A549 (cell line): ENCODE measurements at places on chromosomes 2 and 18. TPM values are rescaled to one million over a fixed set of nuclear protein-coding genes. Genes with fewer than 3 reads are reported as not detected.
A peak's percentile ranks its signal among the peaks of the same experiment; 100 is the strongest.

DNA sequence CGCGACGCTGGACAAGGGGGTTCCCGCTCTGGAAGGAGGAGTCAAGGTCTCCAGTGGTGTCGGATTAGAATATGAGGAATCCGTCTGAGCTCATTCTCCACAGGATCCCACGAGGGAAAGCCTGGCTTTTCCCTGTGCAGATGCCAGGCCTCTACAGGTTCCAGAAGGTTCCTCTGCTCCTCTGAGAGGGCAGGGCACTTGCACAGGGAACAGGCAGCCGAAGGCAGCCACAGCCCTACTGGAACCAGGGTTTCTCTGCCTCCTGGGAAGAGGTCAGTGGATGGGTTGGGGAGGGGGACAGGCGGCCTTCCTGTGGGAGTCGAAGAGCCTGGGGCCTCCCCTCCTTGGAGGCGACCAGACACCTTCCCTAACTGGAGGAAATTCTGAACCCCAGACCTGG, 1.7 kb upstream of the AQP12A start:
- no peak for DNase-seq

DNA sequence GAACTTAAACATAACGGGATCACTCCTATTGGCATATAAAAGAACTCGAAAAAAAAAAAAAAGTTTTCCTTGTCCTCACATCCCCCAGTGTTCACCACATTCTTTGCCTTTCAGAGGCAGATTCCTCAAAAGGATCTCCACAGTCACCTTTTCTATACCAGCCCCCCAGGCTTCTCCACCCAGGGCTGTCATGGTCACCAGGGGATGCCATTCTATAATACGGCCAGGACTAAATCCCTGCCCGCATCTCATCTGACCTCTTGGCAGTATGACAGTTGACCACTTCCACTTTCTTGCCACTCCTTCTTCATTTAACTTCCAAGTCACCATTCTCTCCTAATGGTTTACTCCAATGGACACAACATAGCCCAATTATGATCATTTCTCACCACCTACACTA, 29.3 kb downstream of the SOS1 start:
- no peak for DNase-seq

Gene EPAS1
- 111 to 128 TPM (median 122 TPM) in 3 replicates for polyA plus RNA-seq

- no peak for DNase-seq
These were observed 456 bp downstream of the DOK1 start for GRCh38 chr2:74554820-74555531.

Gene CYP1B1
- polyA plus RNA-seq = 4.4 to 5.5 TPM (median 5.3 TPM) in 3 replicates

Gene G6PC2
- not detected in 3 replicates for polyA plus RNA-seq

Gene SLC4A3
- polyA plus RNA-seq = 2.2 to 3.6 TPM (median 3.1 TPM) in 3 replicates

- peak; percentile 80 for DNase-seq
These were observed 91.9 kb downstream of the PPP1R1C start for GRCh38 chr2:182077448-182078142.

GRCh38 chr18:21759836-21760235, 19.2 kb downstream of the MIB1 start:
- no peak for DNase-seq

GRCh38 chr2:240974771-240975572, 23.4 kb upstream of the SNED1 start:
- no peak for DNase-seq

- DNase-seq = no peak
These were observed 115.3 kb upstream of the CXCR4 start for GRCh38 chr2:136233298-136233697.

Gene FAM117B
- polyA plus RNA-seq = 2.9 to 3.6 TPM (median 3.6 TPM) in 3 replicates

GRCh38 chr2:20707601-20708000, 40.7 kb downstream of the GDF7 start:
- DNase-seq = no peak

DNA sequence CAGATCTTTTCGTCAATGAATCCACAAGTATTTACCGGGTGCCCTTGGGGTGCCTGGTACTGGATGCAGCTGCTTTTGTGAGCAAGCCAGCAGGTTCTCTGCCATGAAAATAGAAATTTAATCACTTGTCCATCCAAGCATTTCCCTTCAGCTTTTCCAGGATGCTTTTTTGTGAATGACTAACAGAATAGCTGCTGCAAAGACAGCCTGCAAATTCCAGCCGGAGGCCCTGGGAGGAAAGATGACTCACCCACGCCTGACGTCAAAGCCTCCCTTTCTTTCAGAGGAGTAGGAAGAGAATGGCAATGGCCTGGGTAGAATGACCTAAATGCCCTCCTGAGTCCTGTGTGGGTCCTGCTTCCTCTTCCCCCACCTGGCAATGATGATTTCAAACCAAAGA, 111.9 kb downstream of the AP1S3 start:
- DNase-seq = peak; percentile 93

DNA sequence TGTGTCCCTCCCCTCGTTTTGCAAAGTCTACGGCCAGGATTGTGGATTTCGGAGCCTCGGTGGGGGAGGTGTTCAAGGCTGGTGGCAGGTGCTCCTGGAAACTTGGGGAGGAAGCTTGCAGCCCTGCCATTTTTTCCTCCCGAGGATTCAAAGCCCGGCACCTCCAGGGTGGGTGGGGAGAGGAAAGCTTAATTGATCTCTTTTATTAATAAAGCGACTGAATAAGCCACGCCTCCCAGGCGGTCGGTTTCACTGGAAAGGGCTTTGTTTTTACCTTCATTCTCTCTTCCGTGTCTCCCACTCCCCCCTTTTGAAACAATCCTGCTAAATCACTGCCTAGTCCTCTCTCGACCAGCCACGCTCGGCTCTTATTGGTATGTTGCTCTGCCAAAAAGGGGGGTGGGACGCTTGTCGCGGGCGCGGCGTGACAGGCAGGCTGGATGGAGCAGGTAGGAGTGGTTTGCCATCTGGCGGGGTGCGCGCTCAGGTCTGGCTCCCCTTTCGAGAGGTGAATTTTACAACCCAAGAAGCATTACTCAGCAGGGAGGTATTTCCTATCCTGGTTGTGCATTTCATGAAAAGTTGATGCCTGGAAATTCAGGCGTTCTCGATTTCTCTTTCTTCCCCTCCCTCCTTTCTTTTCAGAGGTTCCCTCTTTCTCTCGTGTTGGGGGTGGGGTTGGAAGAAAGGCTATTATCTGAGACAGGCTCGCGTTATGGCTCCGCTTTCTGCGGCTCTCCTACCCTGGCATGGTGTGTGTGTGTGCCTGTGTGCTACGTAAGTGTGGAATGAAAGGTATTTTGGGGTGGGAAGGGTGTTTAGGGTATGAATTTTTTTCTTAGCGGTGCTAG, 1.4 kb downstream of the NEDD4L start:
- no peak for DNase-seq

DNA sequence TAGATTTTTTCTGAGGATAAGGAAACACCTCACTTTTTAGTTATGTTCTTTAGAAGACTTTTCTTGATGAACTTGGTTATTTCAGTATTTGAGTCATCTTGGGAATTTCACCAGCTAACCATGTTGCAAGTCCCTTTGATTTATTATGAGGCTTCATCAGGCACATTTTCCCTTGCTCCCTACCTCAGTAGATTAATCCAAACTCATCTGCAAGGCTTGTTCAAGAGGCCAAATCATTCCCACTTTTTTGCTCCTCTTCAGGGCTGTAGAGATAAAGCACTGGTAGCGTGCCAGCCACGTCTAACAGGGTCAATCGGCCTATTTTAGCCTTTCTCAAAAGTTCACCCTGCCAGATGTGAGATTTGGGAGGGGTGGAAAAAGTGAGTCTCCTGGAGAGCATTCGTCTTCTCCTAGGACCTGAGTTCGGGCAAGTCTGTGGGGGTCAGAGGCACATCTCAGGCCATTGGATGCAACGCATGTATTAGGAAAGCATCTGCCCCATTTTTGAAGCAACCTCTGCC, 120.3 kb downstream of the RDH14 start:
- DNase-seq = no peak

GRCh38 chr2:227865291-227865690, 6.1 kb upstream of the DAW1 start:
- no peak for DNase-seq

- peak; percentile 62 for DNase-seq
These were observed 90.4 kb upstream of the SLC35G4 start for GRCh38 chr18:11518788-11519685.

Gene C1GALT1C1L
- 1.4 to 2.1 TPM (median 2.1 TPM) in 3 replicates for polyA plus RNA-seq
